Daoy (cell line): ENCODE measurements at places on chromosomes 16 and 17. TPM values are rescaled to one million over a fixed set of nuclear protein-coding genes. Genes with fewer than 3 reads are reported as not detected.

GRCh38 chr16:3881499-3881990 is 1.0 kb upstream of the CREBBP start:
- no peak for DNase-seq

The CD79B gene
- total RNA-seq = 2.6 TPM in 1 of 2 replicates, not detected in the other

The SPECC1 gene
- 38.8 and 43.0 TPM in 2 replicates for total RNA-seq

GRCh38 chr16:25372716-25373115 is 115.1 kb upstream of the ZKSCAN2 start:
- DNase-seq = no peak
